Stimulated activated CD4-positive, alpha-beta T cell treated with anti-CD3 and anti-CD28 coated beads, Interleukin-2, amount 100 ng/mL, for 4 hours (primary cell): ENCODE measurements at places on chromosomes 7 and 10.

DNA sequence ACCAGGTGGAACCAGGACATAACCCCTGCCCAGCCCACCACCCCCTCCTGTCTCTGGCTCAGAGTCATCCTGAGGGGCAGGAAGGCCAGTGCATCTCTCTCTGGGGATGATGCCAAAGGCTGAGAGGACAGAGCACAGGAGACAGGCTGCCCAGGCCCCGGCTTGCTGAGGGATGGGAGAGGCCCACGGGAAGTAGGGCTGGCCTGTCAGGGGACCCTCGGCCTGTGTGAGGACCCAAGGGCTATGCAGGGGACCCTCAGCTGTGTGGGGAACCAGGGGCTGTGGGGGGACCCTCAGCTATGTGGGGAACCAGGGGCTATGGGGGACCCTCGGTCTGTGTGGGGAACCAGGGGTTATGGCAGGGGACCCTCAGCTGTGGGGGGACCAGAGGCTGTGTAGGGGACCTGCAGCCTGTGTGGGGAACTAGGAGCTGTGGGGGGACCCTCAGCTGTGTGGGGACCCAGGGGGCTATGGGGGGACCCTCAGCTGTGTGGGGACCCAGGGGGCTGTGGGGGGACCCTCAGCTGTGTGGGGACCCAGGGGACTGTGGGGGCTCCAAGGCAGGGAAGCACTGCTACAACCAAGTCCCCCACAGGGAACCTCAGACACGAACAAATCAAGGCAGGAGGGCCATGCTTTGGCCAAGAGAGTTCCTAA, 27.7 kb downstream of the EBF3 start:
- no peak for DNase-seq

- no peak for DNase-seq
Observed at GRCh38 chr10:111275091-111275490, 198.3 kb downstream of the ADRA2A start.

GRCh38 chr7:55135462-55135861, 116.6 kb downstream of the EGFR start:
- no peak for DNase-seq

DNA sequence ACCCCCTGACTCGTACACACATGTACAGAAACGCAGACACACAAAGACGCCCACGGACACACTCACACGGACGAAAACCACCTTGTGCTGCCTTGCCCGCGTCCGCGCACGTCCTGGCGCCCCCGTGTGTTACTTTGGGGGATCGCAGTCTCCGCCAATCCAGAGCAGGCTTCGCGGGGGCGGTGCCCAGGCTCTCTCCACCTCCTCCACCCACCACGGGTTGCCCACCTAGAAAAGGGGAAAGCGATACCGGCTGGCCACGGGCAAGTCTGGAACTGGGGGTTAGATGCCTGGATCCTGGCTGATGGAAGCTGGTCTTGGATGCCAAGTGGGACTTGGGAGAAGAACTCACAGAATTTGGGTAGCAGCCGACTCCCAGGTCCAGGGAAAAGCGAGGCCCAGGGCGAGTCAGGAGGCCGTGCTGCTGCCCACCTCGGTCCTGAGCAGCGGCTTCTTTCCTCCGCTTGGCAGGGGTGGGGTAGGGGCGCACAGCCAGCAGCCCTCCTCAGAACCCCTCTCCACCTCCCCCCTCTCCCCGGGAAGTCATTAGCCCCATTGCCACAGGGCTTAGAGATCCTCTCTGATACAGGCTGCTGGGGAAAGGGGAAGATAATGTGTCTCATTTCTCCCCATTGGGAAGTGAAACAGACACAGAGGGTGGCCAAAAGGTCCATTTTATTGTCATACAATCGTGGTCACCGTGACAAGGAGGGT, 4.6 kb upstream of the VGF start:
- peak; percentile 77 for DNase-seq
